Activated T-helper 2 cell treated with anti-CD3 and anti-CD28 coated beads, Interferon-gamma antibody, Interleukin-2, Interleukin-4, amounts not matched to agents 10 μg/mL and 5 μg/mL and 100 μg/mL, durations not matched to agents 14 hours and 24 hours and 36 hours (primary cell): ENCODE measurements at places on chromosomes 1 and 21.

DNA sequence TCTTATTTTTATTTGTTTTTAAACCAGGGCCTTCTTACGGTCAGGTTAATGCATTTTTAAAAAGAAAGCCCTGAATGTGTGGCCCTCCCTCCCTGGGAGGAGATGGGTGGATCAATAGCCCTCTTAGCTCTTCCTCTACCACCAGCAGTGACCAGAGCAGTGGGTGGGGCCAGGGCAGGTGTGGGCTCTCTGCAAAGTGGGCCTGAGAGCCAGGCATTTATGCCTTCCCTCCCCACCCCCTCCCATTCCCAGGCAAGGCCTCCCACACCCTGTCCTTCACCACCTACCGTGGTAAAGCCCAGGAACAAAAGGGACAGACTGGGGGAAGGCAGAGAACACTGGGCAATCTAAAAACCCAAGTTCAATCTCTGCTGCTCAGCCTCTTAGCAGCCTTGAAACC lies 63.9 kb downstream of the SSBP3 start:
- DNase-seq, result no peak

- no peak for DNase-seq
These were observed 8.0 kb downstream of the SDHB start for GRCh38 chr1:17045634-17046333.

- DNase-seq, result no peak
These were observed 113.9 kb downstream of the ZBTB18 start for GRCh38 chr1:244165021-244165420.

- DNase-seq, result no peak
These were observed 206.7 kb upstream of the C1orf174 start for GRCh38 chr1:4106731-4107130.

DNA sequence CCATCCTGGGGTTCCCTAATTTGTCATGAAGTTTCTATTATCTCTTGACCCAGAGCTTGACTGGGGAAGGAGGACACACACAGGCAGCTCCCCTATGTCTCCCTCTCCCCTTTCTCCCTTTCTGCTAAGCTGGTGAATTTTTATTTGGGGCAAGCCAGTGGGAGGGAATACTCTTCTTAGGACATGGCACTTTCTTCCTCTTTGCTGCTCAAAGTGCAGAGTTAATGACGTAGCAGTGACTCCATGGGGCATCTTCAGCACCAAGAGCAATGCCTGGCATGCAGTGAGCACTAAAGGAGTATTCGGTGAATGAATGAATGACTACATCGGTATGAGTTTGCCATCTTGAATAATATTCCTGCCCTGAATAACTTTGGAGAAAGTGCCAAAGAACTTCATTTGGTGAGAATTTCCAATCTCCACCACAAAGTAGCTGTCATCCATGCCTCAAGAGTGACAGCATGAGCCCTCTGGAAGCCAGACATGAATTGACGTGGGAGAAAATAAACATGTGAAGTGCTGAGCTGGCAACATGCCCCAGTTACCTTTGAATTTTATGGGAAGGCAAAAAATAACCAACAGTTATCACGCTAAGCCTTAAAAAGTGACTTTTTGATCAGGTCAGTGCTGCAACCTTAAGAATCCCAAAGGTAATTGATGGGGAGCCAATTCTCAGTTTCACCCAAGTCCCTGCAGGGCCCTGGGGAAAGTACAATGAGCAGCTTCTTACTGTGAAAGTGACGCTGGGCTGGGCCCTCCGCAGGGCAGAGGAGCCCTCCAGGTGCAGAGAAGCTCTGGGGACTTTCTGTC lies 22.1 kb upstream of the ATF3 start:
- DNase-seq, result no peak

DNA sequence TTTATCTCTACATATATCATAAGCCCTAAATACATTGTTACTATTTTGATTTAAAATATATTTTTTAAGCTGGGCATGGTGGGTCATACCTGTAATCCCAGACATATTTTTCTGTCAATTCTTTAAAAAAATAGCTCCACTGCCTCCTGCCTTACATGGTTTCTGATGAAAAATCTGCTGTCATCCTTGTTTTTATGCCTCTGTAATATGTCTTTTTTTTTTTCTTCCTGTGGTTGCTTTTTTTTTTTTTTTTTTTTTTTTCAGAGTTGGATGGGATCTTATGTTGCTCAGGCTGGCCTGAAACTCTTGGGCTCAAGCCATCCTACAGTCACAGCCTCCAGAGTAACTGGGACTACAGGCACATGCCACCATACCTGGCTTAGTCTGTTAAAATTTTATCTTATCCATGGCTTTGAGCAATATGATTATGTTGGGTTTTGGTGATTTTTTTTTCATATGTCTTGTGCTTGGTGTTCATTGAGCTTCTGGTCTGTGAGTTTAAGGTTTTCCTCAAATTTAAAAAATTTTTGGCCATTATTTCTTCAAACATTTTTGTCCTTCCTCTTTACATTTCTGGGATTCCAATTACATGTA lies 12.4 kb upstream of the EDARADD start:
- no peak for DNase-seq

GRCh38 chr1:90724926-90725656 lies 8.0 kb upstream of the BARHL2 start:
- no peak for DNase-seq

GRCh38 chr1:175088525-175088951 lies 20.9 kb downstream of the TNN start:
- DNase-seq, result no peak

DNA sequence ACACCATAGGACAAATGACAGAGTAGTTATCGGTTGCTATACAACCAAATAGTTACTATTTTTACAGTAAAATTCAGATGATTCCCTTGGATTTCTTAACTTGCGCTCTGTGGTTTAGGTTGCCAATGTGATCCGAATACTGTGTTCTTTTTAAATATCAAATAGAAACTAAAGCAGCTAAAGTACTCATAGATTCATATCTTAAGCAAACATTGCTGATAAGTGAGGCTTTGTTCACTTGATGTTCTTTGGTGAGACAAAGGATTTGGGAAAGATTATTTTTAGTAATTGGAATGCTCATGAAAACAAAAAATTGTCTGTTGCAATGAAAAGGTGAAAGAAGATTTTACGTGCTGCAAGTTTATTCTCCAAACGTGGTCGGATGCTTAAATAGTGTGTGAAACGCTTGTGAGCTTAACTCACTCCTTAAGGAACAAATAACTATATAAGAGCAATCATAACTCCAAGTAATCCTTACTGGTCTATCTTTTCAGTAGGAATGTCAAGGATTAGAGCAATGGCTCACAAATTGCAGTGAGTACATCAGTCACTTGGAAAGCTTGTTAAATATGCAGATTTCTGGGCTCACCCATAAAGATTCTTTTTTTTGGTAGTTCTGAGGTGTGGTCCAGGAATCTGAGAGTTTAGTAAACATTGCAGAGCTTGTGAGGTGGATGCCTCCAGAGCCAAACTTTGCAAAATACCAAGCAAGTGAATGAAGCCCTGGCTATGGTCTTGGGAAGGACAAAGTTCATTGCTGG lies 31.8 kb upstream of the PDC start:
- no peak for DNase-seq

GRCh38 chr1:232561381-232561780 lies 68.6 kb downstream of the SIPA1L2 start:
- DNase-seq, result no peak

GRCh38 chr1:62879962-62880361 lies 96.0 kb downstream of the ATG4C start:
- DNase-seq, result no peak

DNA sequence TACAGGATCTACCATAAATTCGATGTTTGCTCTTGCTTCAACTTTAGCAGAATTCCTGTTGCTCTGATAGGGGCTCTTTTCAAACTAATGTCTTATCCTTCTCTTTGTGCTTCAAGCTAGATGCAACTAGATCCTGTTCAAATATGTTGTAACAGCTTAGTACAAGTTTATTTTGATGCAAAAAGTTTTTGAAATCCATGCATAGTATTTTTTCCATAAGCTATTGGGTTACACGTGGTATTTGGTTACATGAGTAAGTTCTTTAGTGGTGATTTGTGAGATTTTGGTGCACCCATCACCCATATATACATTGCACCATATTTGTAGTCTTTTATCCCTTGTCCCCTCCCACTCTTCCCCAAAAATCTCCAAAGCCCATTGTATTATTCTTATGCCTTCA lies 907.7 kb downstream of the LTN1 start:
- no peak for DNase-seq

DNA sequence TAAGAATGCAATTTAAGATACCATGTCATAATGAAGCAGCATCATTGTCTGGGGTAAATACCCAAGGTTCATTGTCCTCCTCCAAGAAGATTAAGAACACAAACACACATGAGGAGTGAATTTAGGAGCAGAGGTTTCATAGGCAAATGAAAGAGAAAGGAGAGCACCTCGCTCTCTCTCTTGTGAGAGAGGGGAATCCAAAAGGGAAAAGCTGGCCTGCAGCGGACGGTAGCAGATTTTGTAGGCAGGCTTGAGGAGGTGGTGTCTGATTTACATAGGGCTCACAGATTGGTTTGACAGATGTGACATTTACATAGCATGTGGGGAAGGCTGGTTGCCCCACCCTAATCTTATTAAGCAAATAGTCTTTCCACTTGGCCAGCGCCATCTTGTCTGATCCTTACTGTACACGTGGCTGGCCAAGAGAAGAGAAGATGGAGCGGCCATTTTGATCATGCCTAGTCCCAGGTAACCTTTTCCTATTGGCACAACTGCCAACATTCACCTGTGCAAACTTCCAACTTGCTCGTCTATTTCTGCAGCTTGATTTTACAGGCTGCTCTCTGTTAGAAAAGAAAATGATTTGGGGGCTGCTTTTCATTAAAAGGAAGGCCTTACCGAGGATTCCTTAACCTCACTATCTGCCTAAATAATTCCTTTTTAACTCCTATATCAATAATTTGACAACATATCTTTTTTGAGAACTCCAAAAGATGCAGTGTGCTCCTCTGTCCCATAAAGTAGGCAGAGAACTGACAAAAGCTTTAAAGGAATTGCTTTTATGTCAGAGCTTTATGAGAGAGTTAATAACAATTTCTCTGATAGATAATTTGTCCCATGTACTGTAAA lies 16.0 kb upstream of the LRRC7 start:
- DNase-seq, result no peak

DNA sequence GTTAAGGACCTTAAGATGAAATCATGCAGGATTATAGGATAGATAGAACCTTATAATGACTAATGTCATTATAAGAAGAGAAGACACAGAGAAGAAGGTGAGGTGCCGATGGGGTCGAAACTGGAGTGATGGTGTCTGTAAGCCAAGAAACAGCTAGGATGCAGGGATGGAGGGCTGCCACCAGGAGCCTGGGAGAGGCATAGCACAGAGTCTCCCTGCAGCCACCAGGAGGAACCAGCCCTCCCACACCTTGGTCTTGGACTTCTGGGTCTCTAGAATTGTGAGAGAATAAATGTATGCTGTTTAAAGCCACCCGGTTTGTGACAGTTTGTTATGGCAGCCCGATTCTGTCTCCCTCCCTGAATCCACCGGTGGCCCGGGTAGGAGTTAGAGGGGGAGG lies 337.2 kb upstream of the AJAP1 start:
- no peak for DNase-seq

- DNase-seq, result no peak
These were observed 183.0 kb downstream of the CYYR1 start for GRCh38 chr21:26389971-26390641.

DNA sequence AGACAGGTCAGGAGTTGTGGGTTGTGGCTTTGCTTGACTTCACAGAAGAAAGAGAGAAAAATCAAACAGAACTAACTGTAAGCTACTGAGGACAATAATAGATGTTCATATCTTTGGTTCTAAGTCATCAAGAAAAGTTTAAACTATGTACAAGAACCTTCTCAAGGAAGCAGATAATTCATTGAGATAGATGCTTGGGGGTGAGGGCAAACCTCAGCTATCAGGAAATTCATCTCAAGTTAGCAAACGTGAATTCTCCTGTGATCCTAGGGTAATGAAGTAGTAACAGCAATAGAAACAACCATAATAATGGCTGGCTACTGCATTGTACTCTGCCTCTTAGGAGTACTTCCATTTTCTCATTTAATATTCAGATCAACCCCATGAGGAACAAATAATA lies 506.2 kb downstream of the PLPP3 start:
- DNase-seq, result no peak

- no peak for DNase-seq
These were observed 15.7 kb downstream of the FHAD1 start for GRCh38 chr1:15262706-15263105.

- no peak for DNase-seq
These were observed at the start of gene CDK18 for GRCh38 chr1:205504311-205505075. CDK18 (plus strand) TSS chr1:205504669; CDS start chr1:205523168, 18,499 bp downstream.

GRCh38 chr1:214678386-214678785 lies 75.4 kb downstream of the CENPF start:
- DNase-seq, result no peak

DNA sequence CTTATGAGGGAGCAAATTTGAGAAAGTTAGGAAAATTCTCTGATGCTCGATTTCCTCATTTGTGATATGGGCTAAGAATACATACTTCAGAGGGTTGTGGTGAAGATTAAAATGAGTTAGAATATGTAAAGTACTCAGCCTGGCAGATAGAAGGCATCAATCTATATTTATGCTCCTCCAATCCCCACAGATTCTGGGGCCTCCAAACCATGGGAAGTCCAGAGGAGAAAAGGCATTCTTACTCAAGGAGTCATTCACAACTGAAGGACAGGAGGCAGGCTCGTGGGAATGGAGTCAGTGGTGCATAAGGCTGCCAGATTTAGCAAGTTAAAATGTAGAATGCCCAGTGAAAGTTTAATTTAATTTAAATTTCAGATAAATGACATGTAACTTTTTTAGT lies 330.0 kb upstream of the POU3F1 start:
- DNase-seq, result no peak
